ENCODE measurements at places on chromosomes 7 and 10.
A peak's percentile ranks its signal among the peaks of the same experiment; 100 is the strongest.

DNA sequence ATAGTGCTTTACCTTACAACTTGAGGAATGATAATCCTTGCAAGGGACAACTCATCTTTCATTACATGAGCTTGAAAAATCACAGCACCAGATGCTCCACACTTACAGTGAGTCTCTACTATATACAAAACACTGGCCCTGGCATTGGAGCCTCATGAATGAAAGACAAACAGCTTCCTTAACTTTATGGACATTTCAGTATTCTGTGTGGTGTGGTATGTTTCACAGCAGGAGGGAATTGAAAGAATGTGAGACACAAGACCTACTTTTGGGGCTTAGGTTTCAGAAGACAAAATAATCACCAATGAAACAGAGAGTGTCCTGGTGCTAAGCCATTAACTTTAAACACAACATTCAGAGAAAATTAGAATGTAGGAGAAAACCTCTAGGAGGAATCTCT is 1249.6 kb downstream of the XPNPEP1 start:
- DNase-seq: no peak

DNA sequence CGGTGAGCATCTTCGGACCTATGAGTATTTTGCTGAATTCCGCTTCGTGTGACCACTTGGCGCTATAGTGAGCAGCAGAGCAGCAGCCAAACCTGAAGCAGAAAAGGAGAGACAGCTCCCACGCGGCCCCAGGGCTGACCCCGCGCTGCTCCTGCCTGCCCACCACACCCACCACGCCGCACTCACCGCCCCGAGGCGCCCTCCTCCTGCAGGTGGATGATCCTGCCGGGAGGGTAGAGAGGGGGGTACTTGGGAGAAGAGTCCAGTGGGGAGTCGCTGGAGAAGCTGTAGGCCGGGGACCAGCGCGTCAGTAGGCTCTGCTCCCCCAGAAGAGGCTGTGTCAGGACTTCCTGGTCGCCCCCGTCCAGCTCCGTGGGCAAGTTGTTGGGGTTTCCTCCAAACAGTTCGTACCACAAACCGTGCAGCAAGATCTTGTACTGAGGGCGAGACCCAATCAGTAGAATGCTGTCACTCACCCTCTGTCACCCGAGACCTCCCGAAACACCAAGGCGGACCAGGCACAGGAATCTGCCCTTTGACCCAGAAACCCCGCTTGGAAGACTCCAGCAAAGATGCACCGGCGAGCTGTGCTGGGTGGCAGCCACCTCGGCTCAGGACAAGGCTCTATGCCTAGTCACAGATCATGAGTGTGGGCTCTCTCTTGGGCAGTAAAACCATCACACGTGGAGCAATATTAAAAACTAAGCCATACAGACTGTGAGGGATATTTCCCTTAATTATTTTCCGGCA is 37.6 kb downstream of the DAGLB start:
- no peak for DNase-seq

- no peak for DNase-seq
Observed at GRCh38 chr7:22386206-22386858, 29.4 kb upstream of the RAPGEF5 start.

DNA sequence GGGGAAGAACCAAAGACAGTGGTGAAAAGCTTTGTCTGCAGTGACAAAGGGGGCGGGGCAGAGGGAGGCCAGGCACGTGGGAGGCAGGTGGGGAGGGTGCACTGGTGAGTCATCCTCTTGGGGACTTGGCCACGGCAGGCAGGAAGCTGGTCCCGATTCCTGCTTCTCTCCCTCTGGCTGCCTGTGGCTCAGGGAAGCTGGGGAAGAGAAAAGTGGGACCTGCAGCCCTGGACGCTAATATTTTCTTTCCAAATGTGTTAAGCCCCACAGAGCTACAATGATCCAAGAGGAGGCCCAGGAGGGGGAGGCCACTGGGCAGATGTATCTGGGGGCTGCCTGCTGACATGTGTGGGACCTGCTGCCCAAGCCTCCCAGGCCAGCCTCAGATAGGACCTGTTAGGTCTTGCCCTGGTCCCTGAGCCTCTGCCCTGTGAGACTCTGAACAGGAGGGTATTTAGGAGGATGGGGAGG is 231.8 kb downstream of the KCNMA1 start:
- DNase-seq: peak; percentile 77

- peak; percentile 51 for DNase-seq
Observed at GRCh38 chr7:113159746-113160339, 41.5 kb upstream of the SMIM30 start.

- no peak for DNase-seq
Observed at GRCh38 chr10:122461367-122461728, at the start of gene HTRA1. HTRA1 (plus strand) TSS chr10:122461553; CDS start chr10:122461653, 100 bp downstream.

DNA sequence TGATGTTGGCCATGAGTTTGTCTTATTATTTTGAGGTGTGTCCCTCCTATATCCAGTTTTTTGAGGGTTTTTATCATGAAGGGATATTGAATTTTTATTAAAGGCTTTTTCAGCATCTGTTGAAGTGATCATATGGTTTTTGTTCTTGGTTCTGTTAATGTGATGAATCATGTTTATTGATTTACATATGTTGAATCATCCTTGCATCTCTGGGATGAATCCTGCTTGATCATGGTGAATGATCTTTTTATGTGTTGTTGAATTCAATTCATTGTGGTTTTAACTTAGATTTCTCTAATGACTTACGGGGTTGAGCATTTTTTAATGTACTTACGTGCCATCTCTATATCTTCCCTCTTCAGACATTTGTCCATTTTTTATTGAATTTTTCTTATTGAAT is 22.9 kb downstream of the DLD start:
- DNase-seq: no peak

GRCh38 chr10:68828833-68829232 is 1.5 kb downstream of the STOX1 start:
- DNase-seq: no peak

- DNase-seq: no peak
Observed at GRCh38 chr7:128906001-128906765, 4.3 kb downstream of the KCP start.

- no peak for DNase-seq
Observed at GRCh38 chr10:103759100-103759781, 96.1 kb downstream of the SH3PXD2A start.

DNA sequence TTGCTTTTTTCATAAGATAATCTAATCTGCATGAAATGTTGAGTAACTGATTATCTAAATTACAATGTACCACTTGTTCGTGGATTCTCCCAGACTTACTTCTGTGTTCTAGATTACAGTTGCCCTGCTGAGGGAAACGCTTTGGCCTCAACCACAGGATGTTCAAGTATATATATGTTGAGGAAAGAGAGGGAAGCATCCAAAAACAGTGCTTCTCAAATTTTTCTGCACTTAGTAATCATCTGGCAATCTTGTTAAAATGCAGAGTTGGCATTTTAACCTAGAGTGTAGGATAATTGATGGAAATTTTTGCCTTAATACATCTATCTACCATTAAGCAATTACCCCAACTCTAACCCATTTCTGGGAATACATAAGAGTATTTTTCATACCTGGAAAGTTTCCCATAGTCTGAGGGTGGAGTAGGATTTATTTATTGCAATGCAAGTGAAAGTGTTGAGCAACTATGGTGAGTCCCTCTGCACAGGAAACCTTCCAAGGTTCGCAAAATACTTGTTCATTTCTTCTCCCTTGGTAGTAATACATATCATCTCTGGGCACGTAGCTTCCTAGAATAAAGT is 59.6 kb upstream of the C1GALT1 start:
- DNase-seq: no peak

DNA sequence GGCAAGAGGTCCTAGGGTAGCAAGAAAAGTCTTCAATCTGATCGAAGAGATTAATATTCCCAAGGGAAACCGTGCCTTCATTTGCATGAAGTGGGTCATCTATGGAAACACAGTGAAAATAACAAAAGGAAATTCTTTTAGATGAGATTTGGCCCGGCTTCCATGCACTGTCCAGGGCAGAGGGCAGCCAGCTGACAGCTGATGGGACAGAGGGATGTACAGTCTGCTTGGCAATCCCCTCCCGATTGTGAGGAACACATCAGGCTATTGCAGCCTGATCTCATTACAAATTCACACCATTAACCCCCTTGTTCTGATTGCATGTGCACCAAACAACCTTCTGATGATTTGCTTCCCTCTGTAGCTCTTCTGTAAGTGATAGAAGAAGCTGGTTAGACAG is 105.3 kb downstream of the FRMD4A start:
- DNase-seq: no peak

DNA sequence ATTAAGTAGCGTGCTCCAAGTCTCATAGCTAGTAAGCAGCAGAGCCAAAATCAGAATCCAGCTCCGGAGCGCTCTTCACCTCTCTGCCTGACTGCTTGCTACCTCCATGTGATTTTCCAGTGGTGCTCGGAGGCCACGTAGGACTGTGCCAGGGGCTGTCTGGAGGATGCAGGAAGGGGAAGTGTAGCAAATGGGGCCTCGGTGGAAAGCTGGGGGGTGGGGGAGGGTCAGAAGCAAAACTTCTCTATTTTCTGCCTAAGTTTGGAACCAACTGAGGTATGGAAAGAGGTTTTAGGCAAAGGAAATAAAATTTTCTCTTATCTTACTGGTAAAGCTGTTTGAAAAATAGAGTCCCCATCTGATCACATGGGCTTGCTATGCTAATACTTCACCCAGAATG is 108.7 kb downstream of the TBXAS1 start:
- no peak for DNase-seq

- DNase-seq: no peak
Observed at GRCh38 chr7:54814401-54814800, 55.4 kb upstream of the SEC61G start.

- no peak for DNase-seq
Observed at GRCh38 chr7:113338071-113338696, 219.8 kb upstream of the SMIM30 start.

GRCh38 chr7:112183266-112183665 is 22.9 kb downstream of the DOCK4 start:
- no peak for DNase-seq
